ENCODE measurements at places on chromosomes 12 and 14.

DNA sequence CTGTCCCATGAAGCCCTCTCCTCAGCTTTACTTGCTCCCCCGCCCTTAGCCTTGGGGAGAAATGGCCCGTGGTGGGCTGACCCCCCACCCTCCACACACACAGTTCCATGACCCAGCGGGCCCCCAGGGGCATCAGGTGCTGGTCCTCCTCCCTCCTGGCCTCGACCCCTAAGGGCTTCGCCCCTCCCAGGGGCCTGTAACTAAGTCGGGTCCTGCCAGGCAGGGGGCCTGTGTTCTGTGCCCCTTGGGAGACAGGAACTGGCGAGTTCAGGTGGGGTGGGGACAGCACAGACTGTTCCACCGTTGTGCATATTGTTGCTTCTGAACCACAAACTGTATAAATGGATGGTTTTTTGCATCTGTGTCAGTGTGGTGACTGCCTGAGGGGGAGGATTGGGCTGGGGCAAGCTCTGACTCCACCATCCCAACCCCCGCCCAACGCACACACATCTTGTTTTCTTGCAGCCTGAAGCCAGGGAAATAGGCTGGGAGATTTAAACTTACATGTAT, 8.8 kb downstream of the TAMALIN start:
- DNase-seq, result no peak

DNA sequence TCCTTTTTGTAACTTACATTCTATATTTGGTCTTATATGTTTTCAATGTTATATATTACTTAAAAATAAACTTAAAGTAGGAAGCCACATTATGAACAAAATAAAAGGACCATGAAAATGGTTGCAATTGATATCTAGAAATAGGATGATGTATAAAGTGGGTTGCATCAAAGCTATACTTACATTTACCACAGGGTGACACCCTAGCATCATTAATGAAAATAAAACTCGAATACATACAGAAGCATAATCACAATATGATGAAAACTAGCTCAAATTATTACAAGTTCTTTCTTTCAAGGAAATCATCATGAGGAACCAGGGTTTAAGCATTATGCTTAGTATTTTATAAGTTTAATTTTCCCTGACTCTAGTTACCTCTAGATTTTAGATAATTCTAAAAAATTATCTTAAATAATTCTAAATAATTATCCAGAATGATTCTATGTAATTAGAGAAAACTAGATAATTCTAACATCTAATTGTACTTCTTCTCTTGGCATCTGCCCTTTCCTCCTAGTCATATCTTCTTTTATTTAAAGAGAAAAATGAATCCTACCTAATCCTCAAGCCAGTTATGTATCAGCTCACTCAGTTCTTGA, 31.2 kb downstream of the TAS2R7 start:
- DNase-seq, result no peak

- no peak for DNase-seq
These were observed 125.0 kb downstream of the PIWIL1 start for GRCh38 chr12:130462558-130463274.

- DNase-seq, result no peak
These were observed 40.9 kb downstream of the MBIP start for GRCh38 chr14:36279306-36280190.

DNA sequence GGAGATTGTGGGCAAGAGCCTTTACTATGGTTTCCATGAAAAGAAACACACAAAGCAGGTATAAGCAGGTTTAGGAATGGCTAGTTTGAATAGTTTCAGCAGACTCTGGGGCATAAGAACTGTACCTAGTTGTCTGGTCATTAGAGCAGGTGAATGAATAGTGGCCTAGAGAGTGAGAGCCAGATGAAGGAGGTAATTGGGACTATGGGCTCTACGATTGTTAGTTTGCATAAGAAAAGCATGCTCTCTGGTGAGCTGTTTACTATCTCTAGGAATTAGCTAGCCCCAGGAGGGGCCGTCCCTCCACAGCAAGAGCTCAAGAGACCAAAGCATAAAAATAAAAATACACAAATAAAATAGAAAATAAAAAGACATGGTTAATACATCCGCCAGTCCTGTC, 397.5 kb upstream of the GARIN6 start:
- DNase-seq, result no peak

GRCh38 chr12:131694116-131694838, 16.6 kb upstream of the SFSWAP start:
- no peak for DNase-seq

- no peak for DNase-seq
These were observed 22.2 kb upstream of the CFAP54 start for GRCh38 chr12:96466939-96467751.

DNA sequence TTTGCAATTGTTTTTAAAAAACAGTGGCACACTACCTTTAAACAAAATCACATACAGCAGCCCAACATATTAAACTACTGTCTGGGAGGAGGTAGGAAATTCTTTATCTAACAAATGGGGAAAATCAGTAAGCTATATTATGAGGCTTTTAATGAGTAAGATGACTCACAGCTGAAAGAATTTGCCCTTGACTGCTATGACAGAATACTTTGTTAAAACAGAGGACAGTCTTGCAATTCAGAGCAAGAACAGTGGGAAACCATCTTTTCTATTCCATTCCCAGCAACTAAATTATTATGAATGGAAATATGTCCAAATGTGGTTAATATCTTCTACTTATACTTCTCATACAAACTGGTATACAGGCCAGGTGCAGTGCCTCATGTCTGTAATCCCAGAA, 49.2 kb upstream of the SGPP1 start:
- no peak for DNase-seq

- no peak for DNase-seq
These were observed 21.4 kb downstream of the FAIM2 start for GRCh38 chr12:49882248-49882850.

- no peak for DNase-seq
These were observed 41.7 kb downstream of the BICD1 start for GRCh38 chr12:32148372-32148771.

DNA sequence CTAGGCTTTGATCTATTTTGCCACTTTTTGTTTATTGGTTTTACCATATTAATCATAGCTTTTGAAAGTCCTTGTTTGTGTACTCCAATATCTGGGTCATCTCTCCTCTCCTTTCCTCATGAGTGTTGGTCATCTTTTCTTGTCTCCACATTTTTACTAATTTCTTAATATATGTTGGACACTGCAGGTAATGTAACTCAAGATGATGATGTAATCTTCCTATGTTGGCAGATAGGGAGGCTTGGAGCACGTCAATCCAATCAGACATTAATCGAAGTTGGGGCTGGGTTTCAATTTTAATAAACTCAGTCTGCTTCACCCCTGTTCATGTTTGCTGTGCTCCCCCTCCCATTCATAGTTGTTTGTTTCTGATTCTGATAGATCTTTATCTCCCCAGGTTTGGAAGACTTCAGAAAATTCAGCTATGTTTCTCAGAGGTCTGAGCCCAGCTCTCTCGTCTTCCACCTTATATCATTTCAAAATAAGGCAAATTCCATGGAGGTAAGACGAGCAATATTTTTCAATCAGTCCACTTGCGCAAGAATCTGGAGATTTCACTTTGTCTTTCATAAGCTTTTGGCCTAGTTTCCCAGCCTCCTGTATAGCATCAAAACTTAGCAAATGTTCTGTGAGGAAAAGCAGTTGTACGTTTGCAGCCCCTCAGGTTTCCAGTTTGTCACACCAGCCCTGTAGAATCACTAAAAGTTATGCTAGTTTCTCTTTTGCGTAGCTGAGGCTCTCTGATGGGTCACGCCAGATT, 504.1 kb downstream of the TMTC2 start:
- no peak for DNase-seq

GRCh38 chr14:61202124-61202523, 79.0 kb downstream of the TMEM30B start:
- no peak for DNase-seq

DNA sequence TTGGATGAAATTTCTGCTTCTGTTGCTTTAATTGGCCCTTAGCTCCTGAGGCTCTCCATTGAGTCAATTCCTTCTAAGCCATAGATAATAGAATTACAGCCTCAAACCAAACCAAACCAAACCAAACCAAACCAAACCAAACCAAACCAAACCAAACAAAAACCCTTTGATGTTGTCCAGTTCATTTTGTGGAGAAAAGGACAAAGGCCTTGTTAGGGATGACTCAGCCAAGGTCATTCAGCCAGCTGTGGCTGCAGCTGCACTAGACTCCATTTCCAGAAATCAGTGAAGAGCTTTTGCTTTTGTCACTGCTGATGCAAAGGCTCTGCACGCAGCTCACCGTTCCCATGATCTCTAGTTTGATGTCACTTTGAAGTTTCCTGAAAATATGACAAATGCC, 82.2 kb upstream of the RMST start:
- DNase-seq, result no peak

- DNase-seq, result no peak
These were observed 25.6 kb downstream of the EMP1 start for GRCh38 chr12:13222076-13222475.

DNA sequence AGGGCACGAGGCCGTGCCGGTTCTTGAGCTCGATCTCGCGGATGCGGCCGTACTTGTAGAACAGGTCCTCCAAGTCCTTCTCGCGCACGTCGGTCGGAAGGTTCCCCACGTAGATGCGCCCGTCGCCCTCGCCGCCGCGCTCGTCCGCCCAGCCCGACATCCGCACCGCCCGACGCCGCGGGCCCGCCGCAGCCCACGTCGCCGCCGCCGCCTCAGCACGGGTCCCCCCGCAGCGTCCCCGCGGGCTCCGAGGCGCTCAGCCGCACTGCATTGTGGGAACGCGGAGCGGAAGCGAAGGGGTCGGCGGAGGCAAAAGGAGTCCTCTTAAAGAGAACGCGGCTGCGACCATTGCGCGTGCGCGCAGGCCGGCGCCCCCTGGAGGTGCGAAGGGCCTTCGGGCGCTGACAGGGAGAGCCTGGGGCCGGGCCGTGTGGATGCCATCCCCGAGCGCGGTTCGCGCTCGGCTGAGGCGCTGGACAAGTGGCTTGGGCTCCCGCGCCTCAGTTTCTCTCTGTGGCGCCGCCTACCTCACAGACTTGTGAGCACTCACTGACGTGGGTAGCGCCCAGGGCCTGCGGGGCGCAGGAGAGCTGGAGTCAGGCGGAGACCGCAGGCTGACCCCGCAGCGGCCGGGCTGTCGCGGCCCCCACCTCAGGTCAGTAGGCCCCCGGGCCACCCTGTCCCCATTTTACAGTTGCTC, at the start of gene SRSF9:
SRSF9 (minus strand) TSS at position 299 of the 700 bp plus-strand sequence; CDS start at position 160, 139 bp downstream.
- DNase-seq, result peak; percentile 98

GRCh38 chr14:67127174-67127573, 62.1 kb upstream of the GARIN2 start:
- no peak for DNase-seq

DNA sequence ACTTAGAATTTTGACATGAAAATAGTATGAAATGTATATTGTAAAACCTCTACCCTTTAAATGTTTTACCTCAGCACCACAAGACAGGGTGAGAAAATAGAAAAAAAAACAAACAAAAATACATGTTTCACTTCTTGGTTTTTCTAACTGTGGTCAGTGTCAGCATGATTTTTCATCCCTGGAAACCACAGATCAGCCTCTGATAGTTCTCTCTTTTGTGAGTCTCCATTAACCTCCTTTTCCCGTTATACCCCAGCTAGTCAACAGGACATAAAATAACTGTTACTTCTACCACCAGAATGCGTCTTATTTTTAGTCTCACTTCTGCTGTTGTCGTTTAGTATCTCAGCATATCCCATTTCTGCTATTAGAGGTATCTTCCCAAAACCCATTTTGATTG, 48.3 kb upstream of the KCNMB4 start:
- no peak for DNase-seq

- DNase-seq, result no peak
These were observed 88.3 kb downstream of the TESC start for GRCh38 chr12:117010693-117011451.

GRCh38 chr12:51636581-51636980, 45.5 kb downstream of the SCN8A start:
- DNase-seq, result no peak
